ENCODE measurements at places on chromosomes 16 and 17.

- no peak for DNase-seq
Measured at GRCh38 chr17:48426019-48426665, 3.9 kb downstream of the SKAP1 start.

DNA sequence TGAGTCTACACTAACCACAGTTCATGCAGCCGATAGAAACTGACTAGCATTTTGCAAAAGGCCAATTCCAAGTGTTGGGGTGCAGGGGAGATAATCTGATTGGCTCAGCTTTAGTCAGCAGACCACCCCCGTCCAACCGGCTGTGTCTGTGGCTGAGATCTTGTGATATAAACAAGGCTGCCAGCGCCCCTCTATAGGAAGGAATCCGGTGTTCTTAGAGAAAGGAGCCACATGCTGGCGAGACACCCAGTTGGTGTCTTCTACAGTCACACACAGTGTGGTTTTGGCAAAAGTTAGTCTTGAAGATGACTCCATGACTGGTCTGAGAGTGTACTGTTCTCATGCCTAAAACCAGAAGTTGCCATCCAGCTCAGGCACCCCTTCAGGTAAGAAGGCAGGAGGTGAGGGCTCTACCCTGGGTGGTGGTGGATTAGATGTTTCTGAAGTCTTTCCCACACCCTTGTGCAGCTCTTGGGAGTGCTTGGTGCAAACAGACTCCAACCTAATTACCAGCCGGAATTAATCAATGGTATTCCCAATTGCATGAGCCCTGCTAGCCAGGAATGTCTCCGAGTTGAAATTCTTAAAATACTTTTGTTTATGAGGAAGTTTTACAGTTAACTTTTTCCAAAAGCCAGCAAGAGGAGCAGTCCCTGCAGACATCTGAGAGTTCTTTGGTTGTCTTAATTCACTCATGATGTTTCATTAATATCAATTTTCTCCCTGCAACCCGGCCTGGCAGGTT is 172.3 kb upstream of the IRX6 start:
- no peak for DNase-seq

GRCh38 chr17:79337053-79337452 is 262.4 kb downstream of the ENGASE start:
- DNase-seq: no peak

GRCh38 chr17:15514469-15514868 is 47.0 kb upstream of the CDRT4 start:
- no peak for DNase-seq

DNA sequence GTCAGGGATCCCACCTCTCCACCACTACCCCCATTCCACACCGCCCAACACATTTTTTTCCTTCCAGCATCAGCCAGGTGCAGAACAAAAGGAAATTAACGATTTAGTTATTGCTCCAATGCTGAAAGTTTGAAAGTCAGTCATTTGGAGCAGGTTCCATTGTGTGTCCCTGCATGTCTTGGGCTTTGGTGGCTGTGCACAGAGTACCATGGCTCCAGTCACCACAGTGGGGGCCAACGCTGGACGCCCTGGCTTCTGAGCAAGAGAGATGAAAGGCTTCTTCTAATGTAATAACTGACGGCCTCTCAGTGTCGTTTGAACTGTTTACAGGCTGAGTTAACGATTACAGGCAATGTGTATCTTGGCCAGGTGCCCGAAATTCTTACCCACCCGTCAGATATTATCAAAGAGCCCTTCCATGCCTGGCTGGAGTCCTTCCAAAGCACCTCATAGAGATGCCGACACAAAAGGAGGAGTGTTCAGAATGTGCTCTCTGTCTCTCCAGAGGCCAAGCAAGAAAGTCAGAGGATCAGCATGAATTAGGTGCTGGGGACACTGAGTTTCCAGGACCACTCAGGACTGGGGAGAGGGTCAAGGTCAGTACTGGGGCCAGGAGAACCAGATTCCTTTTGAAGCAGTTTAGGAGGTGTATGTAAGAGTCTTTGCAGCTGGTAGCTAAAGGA is 25.9 kb downstream of the RNF43 start:
- no peak for DNase-seq

DNA sequence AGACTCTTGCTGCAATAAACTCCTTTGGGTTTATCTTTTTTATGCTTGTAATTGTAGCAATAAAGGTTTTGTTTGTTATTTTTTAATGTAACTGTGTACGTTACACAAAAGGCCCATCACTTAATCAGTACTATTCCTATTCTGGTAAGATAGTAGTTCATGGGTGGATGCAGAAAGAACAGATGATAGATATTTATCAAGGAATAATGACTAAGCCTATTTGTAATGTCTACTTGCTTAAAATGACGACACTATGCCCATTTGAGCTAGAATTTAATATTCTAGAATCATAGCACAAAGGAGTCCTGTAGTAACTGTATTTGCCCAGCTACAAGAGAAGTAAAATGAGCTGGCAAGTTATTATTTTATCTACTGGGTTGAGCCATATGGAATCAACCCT is 235.4 kb upstream of the DYNLRB2 start:
- DNase-seq: no peak

DNA sequence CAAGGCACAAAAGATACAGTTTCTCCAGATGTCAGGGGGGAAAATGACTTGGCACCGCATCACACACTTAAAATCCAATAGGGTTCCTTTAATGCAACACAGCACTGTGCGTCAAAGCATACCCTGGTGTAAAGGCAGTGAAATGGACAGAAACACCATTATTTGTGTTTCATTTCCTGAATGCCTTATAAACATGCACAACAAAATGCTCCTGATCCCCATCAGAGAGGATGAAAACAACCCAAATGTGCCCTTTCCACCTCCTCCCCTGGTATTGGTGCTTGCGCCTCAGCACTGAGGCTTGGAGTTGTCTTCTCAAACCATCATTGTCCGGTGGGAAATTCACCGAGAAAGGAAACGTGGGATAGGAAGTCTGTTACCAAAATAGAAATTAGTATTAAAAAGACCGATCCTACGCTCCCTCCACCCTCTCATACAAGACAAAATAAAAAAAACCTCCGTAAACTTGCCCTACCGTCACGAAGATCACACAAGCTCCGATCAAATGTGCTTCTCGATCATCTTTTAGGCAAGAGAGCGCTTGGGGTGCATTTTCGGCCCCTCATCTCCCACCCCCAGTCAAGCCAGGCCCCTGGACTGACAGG is 722 bp downstream of the CDC27 start:
- peak; percentile 74 for DNase-seq

GRCh38 chr17:66957951-66958579 is 6.4 kb upstream of the CACNG4 start:
- DNase-seq: no peak

DNA sequence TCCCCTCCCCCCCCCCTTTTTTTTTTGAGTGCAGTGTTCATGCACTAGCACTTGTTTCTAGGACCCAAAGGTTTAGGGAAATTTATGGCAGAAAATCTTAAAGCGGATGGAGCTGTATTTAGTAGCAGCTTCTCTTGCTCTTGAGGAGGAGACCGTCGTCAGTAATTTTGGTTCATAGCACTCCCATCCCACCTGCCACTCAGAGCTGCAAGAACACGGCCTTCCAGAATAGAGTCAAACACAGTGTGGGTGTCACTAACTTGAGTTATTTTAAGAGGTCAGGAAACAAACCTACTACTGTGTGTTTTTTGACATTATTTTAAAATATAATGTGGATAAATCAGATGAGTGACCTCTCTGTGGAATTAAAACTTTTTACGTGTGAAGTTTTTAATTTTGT is 37.3 kb downstream of the SEC14L1 start:
- no peak for DNase-seq

- DNase-seq: peak; percentile 38
Measured at GRCh38 chr17:76493505-76494167, 7.6 kb downstream of the RHBDF2 start.

DNA sequence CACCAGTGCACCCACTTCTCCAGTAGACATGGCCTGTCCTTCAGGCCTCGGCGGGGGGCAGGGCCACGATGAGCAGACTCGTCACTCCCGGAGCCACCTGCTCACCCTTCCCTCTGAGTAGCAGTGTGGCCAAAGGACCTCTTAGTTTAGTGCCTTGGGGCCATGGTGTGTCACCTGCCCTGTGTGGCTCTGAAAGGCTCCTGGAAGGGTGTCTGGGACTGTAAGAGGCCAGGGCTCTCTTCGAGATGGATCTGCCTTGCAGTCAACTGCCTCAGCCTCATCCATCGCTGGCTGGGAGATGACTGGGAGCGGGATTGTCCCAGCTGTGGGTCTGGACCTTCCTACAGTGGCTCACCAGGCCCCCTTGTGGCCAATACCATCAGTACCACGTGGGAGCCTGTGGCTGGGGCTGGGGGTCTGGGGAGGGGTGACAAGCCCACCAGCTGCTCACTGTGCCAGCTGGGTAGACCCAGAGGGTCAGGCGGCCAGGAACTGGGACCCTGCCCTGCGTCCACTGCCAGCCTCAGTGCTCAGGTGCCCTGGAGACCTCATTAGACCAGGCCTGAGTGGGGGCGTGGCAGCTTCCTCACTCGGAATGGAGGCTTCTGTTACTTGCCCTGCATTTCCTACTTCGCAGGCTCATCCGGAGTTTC is 133.4 kb downstream of the OR1D5 start:
- DNase-seq: peak; percentile 15

DNA sequence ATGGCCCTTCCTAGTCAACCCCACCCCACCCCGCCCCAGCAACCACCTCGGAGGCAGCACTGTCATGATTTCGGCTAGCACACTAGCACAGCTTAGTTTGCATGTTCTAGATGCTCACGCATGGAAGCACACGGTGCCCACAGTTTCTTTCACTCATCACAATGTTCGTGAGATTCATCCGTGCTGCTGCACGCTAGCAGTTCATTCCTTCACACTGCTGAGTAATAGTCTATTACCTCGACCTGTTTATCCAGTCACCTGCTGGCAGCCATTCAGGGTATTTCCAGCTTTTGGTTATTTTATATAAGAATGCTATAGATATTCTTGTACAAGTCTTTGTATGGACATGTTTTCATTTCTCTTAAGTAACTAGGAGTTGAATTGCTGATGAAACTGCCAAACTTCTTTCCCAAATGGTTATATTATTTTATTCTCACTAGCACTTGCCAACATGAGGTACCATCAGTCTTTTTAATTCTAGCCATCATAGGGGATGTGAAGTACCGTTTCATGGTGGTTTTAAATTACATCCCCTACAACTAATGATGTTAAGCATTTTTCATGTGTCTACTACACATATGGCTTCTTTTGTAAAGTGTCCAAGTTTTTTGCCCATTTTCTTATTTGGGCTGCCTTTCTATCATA is 75.7 kb downstream of the CYTH1 start:
- DNase-seq: no peak

GRCh38 chr16:47045459-47045858 is 72.0 kb upstream of the DNAJA2 start:
- DNase-seq: no peak

- no peak for DNase-seq
Measured at GRCh38 chr16:64983963-64984362, 137.9 kb downstream of the CDH11 start.
